ENCODE measurements at places on chromosomes 6 and 20.

DNA sequence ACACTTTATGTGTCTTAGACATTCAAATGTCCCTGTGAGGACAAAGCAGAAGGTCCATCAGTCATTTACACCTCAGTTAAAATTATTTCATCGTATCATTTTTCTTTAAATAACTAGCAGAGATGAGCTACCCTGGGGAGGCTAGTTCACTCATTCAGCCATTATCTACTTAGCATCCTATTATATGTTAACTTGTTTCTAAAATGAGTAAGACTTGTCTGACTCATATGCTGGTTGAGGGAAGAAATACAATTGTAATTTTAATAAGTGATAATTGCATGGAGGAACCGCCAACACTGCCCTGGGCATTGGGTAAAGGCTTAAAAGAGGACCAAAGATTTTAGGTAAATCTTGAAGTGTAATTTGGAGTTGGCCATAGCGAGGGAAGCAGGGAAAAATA, 12.4 kb upstream of the PTPRK start:
- H3K4me3 ChIP-seq: no peak overlapping the region
- no peaks in the 10 kb centered on the region for H3K4me1 ChIP-seq
- H3K27me3 ChIP-seq: no peaks in the 10 kb centered on the region
- H3K36me3 ChIP-seq: no peaks in the 10 kb centered on the region
- H3K27ac ChIP-seq: no peak overlapping the region

GRCh38 chr6:80733641-80734040, 627.2 kb downstream of the BCKDHB start:
- H3K36me3 ChIP-seq: no peaks in the 10 kb centered on the region
- no peak overlapping the region for H3K4me3 ChIP-seq
- no peak for DNase-seq
- H3K27me3 ChIP-seq: no peaks in the 10 kb centered on the region
- no peak overlapping the region for H3K27ac ChIP-seq

GRCh38 chr6:76416821-76417605, 344.6 kb upstream of the IMPG1 start:
- no peaks in the 10 kb centered on the region for H3K27me3 ChIP-seq
- DNase-seq: no peak
- no peaks in the 10 kb centered on the region for H3K4me1 ChIP-seq
- no peaks in the 10 kb centered on the region for H3K36me3 ChIP-seq
- H3K27ac ChIP-seq: no peak overlapping the region

DNA sequence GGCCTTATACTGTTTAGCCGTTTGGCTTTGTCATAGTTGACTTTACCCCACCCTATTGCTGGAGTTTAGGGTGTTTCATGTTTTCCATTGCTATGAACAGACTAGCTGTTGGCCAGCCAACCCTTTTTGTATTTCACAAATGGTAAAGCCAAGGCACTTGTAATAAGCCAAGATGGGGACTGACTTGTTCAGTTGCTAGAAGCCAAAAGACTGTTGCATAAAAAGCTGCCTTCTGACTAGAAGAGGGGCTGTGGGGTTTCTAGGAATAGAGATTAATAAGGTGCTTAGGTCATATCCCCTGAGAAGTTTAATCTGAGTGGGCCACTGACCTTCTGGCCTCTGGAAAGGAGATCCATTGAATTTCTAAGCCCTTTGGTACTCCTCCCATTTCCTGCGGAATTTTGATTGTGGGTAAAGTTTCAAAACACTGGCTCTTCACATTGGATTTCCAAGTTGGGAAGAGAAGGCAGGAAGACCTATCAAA, 211.1 kb downstream of the PLCB4 start:
- no peaks in the 10 kb centered on the region for H3K36me3 ChIP-seq
- DNase-seq: peak; percentile 21
- H3K4me1 ChIP-seq: peaks cover 27% of the 10 kb centered on the region
- H3K27ac ChIP-seq: no peak overlapping the region
- no peaks in the 10 kb centered on the region for H3K27me3 ChIP-seq
- no peak overlapping the region for H3K4me3 ChIP-seq

Data from tibial artery (tissue), 4 donors.